Amniotic stem cell (primary cell): ENCODE measurements at places on chromosomes 3 and 15.
A peak's percentile ranks its signal among the peaks of the same experiment; 100 is the strongest.

DNA sequence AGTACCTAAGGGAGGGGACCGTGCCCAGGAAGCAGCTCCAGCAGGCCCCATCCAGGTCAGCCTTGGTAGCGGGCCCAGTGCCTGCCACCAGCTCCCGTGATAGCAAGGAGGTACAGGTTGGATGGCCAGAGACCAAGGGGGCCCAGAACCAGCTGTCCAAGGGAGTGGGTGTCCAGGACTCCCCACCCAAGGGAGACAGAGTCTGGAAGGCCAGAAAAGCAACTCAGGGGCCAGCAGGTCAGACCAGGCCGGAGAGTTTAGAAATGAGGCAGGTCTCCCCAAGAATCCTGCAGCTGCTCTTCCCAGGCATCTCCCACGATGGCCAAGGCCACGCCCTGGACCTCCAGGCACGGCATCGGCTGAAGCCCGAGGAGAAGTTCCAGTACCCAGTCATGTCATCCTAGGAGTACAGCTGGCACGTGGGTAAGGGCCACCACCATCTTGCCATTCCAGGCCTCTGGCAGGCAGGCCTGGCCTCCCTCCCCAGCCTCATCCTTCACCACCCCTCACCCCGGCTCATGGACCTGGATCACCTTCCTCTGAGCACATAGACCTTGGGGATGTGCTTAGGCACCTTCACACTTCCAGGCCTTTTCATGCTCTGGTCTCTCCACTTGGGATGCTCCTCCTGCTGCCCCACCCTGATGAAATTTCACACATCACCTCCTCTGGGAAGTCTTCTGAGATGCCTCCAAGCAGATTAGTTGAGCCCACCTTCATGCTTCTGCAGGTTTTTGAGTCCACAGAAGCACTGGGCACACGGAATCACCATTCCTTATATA is 30.5 kb downstream of the DNASE1L3 start:
- DNase-seq = no peak

DNA sequence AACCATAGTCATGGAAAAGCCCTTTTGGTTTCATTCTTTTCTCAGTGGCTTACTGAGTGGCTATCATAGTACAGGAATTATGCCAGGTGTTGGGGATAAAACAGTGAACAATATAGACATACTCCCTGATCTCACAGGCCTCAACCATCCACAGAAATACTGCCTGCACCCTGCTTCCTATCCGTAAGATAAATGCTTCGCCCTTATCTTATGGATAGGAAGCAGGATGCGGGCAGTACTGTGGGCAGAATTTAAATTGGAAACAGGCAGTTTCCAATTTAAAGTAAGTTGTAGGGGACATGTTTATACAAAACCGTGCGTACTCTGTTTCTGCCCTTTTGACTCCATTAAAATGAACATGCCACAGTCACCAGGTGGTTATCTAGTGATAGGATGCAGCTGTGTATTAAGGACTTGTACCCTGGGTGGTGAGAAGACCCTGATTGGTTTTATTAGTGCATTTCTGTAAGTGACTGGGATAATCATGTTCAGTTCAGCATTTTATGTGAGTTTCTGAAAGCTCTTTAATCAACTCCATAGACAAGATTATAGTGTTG is 141.8 kb upstream of the BHLHE40 start:
- no peak for DNase-seq

- DNase-seq = peak; percentile 38
These were observed 61.7 kb downstream of the FMN1 start for GRCh38 chr15:33132722-33133345.

- DNase-seq = no peak
These were observed 34.1 kb downstream of the ABTB1 start for GRCh38 chr3:127706785-127707351.

- DNase-seq = no peak
These were observed 29.7 kb downstream of the XYLB start for GRCh38 chr3:38376098-38376816.

DNA sequence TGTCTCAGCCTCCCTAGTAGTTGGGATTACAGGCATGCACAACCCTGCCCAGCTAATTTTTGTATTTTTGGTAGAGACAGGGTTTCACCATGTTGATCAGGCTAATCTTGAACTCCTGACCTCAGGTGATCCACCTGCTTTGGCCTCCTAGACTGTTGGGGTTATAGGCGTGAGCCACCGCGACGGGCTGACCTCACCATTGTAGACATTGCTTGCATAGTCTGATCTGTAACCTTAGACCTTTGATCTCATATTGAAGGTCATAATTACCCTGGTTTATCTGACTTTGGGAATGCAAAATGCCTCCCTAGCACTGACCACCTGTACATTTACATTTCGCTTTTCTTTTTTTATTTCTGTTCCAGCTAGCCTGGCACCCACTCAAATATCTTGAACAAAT is 31.2 kb downstream of the ADGRG7 start:
- no peak for DNase-seq

GRCh38 chr3:119240591-119241434 is at the start of gene B4GALT4:
Gene B4GALT4, minus strand, starts transcription at chr3:119240878. Its CDS starts 10,779 bp downstream, at chr3:119230099.
- peak; percentile 61 for DNase-seq

DNA sequence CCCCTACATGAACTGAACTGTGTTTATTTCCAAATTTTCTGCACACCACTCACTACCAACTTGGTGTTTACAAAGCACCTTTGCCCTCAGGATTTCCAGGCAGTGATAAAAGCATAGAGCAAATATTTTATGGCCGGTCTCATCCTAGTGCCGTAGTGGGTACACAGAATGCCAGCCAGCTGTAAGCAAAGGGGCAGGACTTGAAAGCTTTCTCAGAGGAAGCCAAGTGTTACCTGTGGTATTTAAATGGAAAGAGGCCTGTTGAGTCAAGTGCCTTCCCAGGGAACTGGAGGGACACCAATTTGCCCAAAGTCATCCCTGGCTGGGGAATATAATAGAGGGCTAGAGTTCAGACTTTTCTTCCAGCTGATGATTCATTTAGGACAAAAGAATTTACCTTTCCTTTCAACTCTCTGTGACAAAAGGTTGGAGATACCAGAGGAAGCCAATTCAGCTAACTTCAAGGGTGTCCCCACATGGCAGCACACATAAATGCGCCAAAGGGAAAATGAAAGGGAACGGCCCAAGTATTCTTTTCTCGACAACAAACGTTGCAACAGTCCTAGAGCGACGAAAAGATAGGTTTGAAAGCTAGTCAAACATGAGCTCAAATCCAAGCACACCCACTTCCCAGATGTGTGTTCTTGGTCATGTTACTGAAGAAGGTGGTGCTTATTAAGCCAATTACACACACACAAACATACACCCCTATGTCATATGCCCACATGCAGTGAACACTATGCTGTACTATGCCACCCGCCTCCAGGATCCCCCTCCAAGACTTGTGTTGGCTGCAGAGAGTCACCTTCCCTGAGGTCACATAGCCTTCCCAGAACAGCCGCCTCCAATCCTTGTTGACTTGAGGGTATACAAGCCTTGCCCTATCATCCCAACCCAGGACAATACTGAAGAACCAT is 27.7 kb downstream of the MAGI1 start:
- DNase-seq = no peak

DNA sequence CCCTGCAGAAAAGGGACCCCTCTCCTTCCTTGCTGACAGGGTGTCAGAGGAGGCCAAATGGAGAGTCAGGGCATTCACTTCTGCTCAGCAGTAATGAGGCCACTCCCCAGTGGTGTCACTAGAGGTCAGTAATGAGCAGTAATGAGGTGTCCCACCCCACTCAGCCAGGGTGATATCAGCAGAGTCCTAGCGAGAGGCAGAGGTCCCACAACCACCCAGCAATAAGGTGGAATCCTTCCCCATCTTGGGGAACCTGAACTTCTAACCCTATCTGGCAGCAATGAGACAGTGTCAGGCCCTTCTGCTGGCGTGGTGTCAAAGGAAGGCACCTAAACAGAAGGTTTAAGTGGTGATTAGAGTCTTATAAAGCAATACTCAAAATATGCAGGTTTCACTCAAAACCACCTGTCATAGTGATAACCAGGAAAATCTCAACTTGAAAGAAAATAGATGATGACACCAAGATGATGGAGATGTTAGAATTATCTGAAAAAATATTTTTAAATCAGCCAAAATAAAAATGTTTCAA is 12.9 kb downstream of the OCA2 start:
- DNase-seq = no peak

DNA sequence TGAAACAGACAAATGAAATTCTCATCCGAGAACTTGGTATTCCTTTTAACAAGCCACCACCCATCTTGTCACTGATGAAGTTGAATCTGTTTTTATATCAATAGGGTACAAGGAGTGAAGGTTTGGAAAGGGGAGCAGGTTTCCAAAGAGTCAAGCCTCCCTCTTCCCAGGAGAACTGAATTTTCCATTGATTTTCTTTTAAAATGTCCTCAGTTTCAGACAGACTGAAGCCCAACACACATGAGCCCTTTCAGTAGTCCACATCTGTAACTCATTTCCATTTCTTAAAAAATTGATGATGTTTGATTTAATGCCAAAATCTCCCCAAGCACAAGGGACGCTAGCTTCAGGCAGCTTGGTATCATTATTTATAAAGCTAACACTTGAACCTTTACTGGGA is 187.7 kb downstream of the FOXB1 start:
- no peak for DNase-seq

- no peak for DNase-seq
These were observed 50.4 kb downstream of the IL12A start for GRCh38 chr3:160038862-160039562.

- no peak for DNase-seq
These were observed 171.8 kb downstream of the POTEB3 start for GRCh38 chr15:21268436-21268940.
